ENCODE measurements at places on chromosomes 6 and 20.

GRCh38 chr6:13557841-13558240, 16.6 kb upstream of the SIRT5 start:
- DNase-seq, result no peak

DNA sequence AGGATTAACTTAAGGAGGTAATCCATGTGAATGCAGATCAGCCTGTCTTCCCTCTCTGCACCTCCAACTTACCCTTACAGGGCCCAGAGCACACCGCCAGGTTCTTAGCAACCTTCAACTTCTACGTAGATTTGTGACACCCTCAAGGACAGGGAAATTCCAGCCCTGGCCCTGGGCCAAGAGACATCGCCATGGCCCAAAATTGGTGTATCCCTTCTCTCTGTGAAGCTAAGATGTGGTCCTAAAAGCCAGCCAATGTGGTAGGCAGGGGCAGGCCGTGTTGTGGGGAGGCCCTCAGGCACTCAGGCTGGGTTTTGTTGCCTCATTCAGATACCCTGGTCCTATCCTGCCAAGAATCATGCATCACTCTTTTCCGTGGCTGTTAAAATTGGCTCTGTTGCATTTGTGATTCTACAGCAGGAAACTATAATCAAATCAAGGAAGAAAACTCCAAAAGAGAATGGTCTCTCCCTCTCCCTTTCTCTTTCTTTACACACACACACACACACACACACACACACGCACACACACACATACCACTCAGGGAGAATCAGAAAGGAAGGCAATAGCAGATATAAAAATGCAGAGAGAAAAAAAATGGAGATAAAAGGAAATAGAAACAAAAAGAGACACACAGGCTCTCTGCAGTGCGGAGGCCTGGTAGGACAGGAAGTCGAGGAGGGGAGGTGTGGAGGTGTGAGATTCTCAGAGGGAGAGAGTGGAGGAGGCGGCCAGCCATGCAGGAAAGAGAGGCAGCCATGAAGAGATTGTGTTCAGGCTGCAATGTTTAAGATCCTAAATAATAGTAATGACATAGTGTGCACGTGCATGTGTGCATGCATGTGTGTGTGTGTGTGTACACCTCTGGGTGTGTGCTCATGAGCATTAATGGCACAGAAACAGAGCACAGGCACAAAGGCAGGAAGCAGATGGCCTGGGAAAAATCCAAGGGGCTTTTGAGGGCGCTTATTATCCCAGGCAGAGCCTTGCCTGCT, 201.8 kb upstream of the LRFN2 start:
- DNase-seq, result no peak

DNA sequence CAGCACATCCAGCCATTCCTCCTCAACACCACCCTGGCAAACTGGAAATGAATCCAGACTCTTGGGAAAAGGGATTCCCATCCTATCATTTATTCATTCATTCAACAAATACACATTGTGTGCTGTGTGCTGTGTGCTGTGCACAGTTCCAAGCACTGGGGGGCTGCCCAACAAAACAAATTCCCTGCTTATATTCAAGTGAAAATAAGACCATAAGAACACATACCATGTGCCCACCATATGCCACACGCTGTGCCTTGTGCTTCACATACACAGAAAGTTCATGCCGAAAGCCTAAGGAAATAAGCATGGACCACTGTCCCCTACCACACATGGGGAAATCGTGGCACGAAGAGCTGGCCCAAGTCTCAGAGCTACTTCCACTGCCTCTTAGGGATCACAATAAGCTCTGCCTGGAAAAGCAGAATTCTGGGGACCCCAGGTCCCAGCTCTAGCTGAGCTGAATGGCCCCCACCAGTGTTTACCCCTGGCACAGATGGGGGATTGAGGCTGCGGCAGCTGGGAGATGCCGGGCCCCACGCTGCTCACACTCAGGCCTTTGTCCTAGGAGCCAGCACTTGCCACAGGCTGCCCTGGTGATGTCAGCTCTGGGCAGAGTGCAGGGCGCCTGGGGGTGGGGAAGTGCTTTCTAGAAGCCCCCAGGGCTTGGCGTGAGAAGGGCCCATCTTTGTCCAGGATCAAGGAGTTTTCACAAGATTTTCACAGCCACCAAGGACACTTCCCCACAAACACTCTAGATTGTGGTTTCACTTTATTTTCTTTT, 99.6 kb downstream of the PREX1 start:
- no peak for DNase-seq

DNA sequence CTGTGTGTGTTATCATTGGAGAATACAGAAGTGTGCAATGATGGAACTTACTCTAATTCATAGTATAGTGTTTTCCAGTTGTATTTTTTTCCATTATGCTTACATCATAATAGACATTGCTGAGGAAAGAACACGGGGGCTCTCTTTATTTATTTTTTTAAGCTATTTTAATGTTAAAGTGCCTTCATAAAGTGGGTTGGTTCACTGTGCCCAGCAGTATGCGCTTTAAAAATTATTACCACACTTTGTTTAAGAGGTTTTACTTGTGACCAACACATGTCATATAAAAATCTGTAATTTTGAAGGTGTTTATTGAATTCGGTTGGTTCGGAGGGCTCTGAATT, 215.8 kb downstream of the TMEM242 start:
- no peak for DNase-seq

DNA sequence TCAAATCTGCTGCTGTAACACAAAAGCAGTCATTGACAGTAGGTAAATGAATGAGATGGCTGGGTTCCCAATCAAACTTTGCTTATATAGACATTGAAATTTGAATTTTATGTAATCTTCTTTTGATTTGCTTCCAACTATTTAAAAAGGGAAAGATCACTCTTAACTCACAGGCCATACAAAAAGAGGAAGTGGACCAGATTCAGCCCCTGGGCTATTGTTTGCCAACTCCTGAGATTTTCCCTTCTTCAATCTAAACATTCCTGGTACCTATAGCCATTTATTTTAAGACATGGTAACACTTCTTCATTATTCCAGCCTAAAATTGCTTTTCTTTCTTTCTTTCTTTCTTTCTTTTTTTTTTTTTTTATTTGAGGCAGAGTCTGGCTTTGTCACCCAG, 260.6 kb downstream of the TFAP2A start:
- no peak for DNase-seq
